Fibroblast of skin of right biceps (primary cell): ENCODE measurements at places on chromosomes 2 and 18.

DNA sequence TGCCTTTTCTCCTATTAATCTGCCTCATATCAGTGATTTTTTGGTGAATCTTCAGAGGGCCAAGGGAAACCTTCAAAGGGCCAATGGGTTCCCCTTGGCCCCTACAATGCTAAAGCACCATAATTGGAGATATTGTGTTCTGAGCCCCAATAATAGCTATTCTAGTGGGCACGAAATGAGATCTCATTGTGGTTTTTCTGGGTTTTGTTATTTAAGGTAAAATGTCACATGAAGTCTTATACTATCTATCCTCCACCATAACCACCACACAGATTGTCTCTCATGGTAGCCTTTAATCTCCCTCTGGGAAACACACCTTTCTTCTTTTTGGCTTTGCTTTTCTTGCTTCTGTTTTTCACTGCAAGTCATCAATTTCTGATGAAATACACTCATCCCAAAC, 152.8 kb downstream of the B3GNT2 start:
- no peak for DNase-seq

DNA sequence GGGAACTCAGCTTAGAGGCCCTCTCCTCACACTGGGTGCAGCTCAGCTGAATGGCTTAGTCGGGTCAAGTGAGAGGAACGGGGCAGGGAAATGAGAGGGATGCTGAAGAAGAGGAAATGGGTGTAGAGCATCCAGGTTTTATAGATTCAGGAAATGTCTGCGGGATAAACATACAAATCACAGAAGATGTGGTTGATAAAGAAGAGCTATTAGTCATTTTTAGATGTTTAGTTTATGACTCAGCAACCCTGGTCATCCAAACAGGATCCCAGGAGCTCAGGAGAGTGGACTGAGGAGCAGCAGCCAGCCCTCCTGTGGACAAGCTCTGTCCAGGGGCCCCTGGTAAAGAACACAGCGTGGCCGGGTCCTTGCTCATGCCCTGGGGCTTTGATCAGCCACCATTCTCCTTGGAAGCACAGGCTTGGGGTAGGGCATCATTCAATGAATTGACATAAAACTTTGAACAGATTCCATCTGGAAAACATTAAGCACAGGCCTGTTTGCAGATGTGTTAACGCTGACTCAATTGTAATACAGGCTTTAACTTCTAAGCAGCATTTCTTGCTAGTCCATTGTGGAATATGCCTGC, 83.0 kb downstream of the NPAS2 start:
- peak; percentile 97 for DNase-seq

- DNase-seq, result no peak
These were observed 130.6 kb downstream of the NXPH2 start for GRCh38 chr2:138649571-138649970.

- DNase-seq, result no peak
These were observed 72.9 kb downstream of the CLHC1 start for GRCh38 chr2:55159037-55159651.

DNA sequence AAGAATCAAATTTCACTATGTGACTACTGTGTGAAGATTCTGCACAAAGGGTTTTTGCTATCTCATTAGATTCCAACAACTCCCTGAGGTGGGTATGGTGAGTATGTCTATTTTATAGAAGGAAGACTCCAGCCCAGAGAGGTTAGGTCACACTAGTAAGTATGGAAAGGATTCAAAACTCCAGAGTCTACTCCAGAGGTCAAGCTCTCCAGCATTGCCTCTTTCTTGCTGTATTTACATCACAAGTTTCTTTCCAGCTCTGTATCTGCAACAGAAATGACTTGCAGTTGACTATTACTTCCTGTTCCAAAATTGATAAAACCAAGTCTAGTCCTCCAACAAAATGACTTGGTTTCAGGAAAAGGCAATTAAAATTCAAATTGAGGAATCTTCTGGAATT, 2.1 kb downstream of the COL4A4 start:
- no peak for DNase-seq

GRCh38 chr2:174024524-174025270, 59.5 kb upstream of the SP3 start:
- DNase-seq, result peak; percentile 82

- DNase-seq, result no peak
These were observed 9.2 kb downstream of the ALLC start for GRCh38 chr2:3667151-3667631.

DNA sequence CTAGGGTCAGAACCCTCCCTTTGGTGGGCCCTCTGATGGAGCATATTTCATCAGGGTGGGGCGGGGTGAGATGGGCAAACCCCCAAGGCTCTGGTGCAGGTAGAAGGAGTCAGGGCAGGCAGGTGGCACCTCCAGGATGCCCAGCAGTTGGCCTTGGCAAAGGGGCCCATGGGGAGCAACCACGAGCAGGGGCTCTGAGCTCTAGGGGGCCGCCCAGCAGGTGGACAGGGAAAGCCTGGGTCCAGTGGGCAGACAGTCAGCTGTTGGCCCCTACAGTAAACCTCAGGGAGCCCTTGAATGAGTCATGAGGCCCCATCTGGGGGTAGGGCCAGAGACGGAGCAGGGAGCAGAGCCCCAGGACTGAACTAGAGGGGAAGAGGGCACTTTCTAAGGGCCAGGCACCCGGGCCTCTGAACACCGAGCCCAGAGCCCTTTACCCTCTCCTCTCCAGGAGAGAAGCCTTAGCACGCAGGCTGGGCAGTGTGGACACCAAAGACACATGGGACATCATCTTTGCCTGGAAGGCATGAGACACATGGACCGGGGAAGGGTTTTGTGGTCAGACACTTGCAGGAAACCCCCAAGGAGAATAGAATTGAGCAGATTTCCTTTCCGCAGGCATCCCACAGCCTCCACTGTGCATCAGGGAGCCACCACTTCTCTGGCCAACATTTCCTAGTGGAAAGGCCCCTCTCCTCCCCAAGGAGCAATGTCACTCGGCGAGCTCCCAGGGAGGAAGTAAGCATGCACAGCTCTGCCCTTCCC, 257.3 kb downstream of the GLI2 start:
- DNase-seq, result no peak

DNA sequence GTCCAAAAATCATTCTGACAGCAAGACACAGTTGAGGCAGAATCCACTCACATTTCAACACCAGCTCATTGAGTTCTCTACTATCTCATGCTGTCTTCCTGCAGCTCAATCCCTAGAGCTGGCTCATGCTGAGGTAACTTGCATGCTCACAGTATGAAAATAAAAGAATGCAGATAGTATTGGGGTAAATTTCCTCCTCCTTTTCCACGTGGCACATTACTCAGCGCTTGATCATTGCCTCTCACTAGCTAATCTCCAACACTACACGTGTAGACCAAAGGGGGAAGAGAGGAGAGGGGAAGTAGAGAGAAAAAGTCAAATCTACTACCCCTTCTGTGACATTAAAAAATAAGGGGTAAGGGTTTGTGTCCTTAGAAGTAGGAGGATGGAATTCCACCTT, 300.6 kb downstream of the AFF3 start:
- peak; percentile 90 for DNase-seq

- no peak for DNase-seq
These were observed 3.2 kb downstream of the KCTD18 start for GRCh38 chr2:200506679-200507078.

GRCh38 chr2:102704531-102704930, 57.3 kb upstream of the TMEM182 start:
- no peak for DNase-seq

GRCh38 chr18:8959551-8960135, 142.9 kb upstream of the NDUFV2 start:
- no peak for DNase-seq

DNA sequence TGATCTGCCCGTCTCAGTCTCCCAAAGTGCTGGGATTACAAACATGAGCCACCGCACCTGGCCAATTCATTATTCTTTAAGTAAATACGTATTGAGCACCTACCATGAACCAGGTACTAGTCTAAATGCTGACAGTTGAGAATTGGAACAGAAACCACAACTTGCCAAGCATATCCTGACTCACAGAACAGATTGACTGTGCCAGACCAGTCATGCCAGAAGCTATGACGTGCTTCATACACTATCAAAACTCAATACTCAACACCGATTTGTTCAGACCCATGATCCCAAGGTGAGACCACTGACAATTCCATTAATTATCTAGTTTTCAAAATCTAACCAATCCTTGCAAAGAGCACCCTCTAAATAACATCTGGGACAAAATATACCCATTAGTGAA, 148.6 kb downstream of the B3GNT2 start:
- no peak for DNase-seq

- peak; percentile 42 for DNase-seq
These were observed 12.6 kb upstream of the NCK2 start for GRCh38 chr2:105732101-105732500.

- no peak for DNase-seq
These were observed 105.0 kb upstream of the MAP3K20 start for GRCh38 chr2:172970660-172971059.

DNA sequence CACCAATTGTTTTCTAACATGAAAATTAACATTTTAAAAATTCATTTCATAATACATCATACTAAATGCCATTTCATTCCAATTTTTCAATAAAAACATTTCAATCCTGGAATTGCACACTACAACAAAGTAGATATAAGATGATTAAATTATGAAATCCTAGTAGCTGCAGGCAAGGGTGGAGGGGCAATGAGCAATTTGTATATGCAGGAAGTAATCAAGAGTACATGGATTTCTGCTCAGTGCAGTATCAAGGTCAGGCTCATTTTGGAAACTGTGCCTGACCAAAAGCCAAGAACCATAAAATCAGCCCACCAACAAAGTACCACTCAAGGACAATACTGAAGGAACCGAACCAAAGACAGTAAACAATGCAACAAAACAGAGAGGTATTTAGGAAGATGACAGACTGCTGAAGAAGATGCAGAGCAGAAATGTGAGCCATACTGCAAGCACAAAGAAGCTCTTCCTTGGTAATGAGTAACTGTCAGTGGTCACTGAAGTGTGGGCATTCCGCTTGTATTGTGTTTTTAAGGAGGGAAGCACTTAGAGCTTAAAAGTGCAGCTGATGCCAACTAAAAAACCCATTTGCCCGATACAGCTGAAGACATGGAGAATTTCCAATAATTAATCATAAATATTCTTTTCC, 34.5 kb upstream of the DSEL start:
- DNase-seq, result no peak

DNA sequence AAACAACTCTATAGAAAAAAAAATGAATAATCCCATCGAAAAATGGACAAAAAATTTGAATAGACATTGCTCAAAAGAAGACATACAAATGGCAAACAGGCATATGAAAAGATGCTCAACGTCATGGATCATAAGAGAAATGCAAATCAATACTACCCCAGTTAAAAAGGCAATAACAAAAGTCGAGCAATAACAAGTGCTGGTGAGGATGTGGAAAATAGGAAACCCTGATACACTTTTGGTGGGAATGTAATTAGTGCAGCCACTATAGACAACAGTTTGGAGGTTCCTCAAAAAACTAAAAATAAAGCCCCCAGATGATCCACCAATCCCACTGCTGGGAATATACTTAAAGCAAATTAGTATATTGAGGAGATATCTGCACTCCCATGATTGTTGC, 701.5 kb downstream of the NUP35 start:
- no peak for DNase-seq

DNA sequence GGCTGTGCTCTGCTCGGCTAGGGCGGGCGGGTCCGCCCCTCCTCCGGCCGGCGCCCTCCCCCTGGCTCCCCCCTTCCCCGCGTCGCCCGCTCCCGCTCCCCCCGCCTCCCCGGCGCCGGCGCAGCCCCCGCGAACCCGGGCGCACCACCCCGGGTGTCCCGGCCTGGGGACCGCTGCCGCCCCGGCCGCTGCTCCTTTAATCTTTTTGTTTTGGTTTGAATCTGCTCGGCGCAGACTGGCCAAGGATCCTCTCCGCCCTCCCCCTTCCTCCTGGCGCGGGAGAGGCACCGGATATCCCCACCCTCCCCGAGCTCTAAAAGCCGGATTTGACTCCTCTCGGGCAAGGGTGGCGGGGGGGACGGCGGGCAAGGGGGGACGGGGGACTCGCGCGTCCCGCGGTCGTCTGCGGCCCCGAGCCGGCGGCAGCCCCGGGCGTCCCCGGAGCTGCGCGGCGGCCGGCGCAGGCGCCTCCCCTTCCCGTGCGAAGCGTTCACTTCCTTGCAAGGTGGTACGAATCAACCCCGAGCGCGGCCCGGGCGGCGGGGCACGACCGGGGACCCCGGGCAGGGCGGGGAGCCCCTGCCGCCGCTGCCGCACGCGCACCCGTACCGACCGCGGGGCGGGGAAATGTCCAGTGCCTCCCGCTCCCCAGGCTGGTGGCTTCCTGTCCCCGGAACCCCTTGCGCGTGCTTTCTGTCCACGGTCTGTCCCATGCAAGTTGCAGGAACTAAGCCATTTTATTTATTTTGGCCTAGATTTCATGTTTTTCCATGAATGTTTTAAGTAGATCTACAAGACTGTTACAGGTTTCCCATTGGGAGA, at the start of gene PTGR3:
TSS of gene PTGR3 (minus strand) at position 11 of the 822 bp plus-strand sequence. CDS start 81 bp downstream, outside the sequence.
- peak; percentile 90 for DNase-seq

DNA sequence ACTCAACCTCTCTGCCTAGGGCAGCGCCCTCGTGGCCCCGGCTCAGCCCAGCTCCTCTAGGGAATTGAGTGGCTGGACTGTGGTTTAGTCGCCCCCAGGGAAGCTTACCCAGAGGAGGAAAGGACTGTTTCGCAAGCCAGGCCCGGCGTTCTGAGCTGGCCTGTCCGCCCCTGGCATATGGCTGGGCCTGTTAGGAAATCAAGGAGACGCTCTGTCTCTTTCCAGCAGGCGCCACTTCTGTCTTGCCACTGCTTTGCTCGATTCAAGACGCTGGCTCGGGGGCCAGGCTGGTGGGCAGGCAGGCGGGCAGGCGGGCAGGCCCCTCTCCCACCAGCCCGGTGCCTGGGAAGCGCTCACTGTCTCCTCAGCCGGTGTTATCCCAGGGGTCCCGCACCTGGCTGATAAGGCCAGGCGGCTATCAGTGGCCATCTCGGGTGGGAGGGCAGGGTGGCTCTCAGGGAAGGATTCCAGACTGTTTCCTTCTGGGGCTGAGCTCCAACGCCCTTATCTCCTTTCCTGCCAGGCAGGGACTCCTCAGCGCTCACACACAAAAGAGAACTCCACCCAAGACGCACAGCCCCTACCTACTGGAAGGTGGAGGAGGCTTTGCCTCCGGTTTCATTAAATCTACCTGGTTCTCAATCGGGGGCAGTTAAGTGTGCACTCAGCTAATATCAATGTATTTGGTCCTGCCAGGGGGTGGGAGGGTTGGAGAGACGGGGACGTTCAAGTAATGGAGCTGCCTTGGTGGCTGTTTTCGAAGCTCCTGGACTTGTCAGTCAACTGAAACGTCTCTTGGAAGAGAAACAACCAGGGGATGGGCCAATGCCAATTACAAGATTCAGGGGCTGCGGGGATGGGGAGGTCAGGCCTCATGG, 109.1 kb downstream of the SMAD7 start:
- peak; percentile 35 for DNase-seq

DNA sequence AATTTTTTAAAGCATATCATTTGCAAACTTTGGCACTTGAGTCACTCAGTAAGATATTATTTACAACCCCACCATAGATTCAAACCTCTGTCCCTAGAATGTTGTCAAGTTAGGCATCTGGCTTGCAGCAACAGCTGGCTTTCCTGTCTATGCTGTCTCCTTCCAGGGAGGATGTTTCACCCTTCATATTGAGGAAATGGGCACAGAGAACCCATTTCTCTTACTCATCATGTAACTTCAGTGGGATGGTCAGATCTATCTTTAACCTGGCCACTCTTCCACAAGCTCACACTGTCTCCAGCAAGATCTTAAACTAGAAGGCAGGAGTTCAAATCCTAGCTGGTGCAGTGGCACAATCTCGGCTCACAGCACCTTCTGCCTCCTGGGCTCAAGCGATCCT, 15.8 kb downstream of the LCT start:
- no peak for DNase-seq

- no peak for DNase-seq
These were observed 341.9 kb upstream of the SALL3 start for GRCh38 chr18:78637442-78638402.

- no peak for DNase-seq
These were observed 221.6 kb downstream of the PIK3C3 start for GRCh38 chr18:42176599-42176998.
